Pancreas (tissue), 10 donors: ENCODE measurements at places on chromosomes 1 and 21.

- no peaks in the 10 kb centered on the region for H3K4me1 ChIP-seq
- DNase-seq: no peak
- no peaks in the 10 kb centered on the region for H3K36me3 ChIP-seq
- no peak overlapping the region for H3K4me3 ChIP-seq
- H3K27me3 ChIP-seq: no peaks in the 10 kb centered on the region
- no peak overlapping the region for H3K27ac ChIP-seq
These were observed 6.4 kb upstream of the BRWD1 start for GRCh38 chr21:39319814-39320332.

- no peak overlapping the region for H3K4me3 ChIP-seq
- no peaks in the 10 kb centered on the region for H3K36me3 ChIP-seq
- H3K27me3 ChIP-seq: no peaks in the 10 kb centered on the region
- no peak for DNase-seq
These were observed 44.5 kb downstream of the BCL9 start for GRCh38 chr1:147585640-147586383.

DNA sequence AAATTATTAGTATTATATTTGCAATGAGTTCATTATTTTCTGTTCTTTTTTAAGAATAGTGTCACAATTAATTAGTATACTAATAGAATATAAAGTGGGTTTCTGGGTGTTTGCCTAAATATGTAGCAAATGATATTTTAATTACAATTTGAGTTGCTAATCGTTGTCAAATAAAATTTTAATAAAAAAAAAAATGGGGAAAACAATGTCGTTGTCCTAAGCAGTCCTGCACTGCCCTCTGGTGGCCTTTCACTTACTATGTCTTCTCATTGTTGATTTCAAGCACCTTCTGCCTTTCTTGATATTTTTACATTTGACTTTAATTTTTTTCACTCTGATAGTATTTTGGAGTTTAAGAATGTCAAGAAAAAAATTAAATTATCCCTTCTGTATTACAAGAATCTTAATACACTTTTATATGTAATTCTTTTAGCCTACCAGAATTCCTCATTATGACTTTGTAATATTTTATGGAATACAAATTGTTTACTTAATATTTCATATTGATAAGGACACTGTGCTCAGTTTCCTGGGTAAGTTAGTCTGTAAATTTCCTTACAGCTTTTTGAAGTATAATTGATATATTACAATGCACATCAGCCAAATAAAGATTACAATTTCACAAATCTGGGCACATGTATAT is 104.5 kb upstream of the FMN2 start:
- no peak for DNase-seq
- H3K27ac ChIP-seq: no peak overlapping the region
- H3K36me3 ChIP-seq: no peaks in the 10 kb centered on the region
- H3K4me3 ChIP-seq: no peak overlapping the region
- no peaks in the 10 kb centered on the region for H3K4me1 ChIP-seq
- no peaks in the 10 kb centered on the region for H3K27me3 ChIP-seq

DNA sequence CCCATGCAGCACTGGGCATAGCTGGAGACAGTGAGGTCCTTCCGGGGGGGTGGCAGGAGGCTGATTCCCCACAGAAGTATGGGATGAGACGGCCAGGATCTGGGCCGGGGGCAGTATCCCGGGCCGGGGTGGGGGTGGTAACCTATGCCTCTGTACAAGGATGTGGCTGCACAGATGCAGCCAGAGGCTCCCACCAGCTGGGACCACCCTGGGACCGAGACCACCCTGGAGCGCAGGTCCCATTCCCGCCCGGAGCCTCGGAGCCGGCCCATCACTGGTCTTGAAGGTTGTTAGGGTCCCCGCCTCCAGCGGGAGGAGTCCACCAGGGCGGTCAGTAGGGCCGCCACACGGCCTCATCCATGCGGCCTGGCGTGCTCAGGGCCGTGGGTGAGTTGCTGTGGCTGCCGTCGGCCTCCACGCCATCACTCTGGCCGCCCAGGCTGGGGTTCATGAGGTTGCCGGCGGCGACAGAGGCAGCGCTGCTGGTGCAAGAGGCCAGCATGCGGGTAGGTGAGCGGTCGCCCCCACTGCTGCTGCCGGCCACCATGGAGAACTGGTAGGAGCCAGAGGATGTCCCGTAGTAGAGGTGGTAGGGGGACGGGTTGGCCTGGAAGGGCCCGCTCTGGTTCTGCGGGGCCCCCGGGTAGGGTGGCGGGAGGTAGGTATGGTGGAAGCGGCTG is 28.1 kb downstream of the RUNX3 start:
- H3K4me1 ChIP-seq: no peaks in the 10 kb centered on the region
- H3K4me3 ChIP-seq: no peak overlapping the region
- no peak for DNase-seq
- H3K27me3 ChIP-seq: no peaks in the 10 kb centered on the region
